Central memory CD4-positive, alpha-beta T cell (primary cell): ENCODE measurements at places on chromosomes 1 and 21.

- DNase-seq: no peak
These were observed 45.8 kb downstream of the RNF115 start for GRCh38 chr1:145778146-145778540.

GRCh38 chr1:52235646-52236045 lies 93.8 kb downstream of the ZFYVE9 start:
- no peak for DNase-seq

GRCh38 chr1:21725748-21726392 lies 56.7 kb upstream of the RAP1GAP start:
- DNase-seq: no peak

GRCh38 chr1:23906731-23907130 lies 6.4 kb downstream of the CNR2 start:
- DNase-seq: no peak

DNA sequence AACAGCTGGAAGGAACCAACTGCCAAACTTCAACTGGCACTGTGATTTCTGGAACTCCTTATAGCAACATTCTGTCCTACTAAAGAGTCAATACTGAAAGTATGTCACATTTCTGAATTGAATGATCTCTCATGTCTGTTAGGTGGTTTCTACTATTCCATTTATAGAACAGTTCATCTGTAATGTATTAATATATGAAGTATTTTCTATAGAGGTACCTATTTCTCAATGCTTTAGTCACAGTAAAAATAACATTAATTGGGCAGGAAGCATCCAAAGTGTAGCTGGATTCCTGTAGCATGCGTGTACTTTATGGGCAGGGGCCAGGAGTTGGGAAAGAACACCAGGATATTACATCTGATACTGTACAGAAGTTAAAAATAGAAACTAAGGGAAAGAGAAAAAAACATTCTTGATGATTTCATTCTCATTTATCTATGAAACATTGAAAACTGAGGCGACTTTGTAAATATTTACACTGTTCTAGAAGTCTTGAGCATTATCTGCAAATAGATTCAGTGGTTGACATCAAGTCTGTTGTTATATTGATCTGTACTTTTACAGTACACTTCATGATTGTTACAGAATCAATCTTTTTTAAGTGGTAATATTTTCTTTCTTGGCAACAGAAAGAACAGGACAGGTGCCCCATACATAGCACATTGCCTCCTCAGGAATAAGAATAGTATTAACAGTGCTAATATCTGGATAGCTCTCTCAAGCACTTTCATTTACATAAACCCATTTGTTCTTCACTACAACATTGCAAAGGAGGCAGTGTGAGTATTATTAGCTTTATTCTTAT lies 6.2 kb upstream of the ZNF281 start:
- DNase-seq: no peak

DNA sequence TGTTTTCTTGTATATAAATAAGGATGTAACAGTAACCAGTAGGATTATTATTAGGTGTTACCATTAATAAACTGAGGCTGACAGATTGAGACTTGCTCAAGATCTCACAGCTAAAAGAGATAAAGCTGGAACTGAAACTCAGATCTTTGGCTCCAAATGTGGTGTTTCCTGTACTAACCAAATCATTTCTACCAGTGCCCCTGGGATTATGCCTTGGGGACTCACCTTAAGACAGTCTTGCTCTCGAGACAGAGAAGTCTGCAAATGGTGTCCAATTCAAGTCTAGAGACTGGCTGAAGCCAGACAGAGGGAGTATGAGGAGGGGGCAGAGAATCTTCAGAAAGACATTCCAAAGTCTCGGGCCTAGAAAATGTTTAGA lies 593 bp upstream of the CD53 start:
- no peak for DNase-seq

GRCh38 chr1:178223289-178223688 lies 129.4 kb downstream of the RASAL2 start:
- no peak for DNase-seq

GRCh38 chr1:29805122-29805895 lies 569.0 kb downstream of the PTPRU start:
- no peak for DNase-seq

DNA sequence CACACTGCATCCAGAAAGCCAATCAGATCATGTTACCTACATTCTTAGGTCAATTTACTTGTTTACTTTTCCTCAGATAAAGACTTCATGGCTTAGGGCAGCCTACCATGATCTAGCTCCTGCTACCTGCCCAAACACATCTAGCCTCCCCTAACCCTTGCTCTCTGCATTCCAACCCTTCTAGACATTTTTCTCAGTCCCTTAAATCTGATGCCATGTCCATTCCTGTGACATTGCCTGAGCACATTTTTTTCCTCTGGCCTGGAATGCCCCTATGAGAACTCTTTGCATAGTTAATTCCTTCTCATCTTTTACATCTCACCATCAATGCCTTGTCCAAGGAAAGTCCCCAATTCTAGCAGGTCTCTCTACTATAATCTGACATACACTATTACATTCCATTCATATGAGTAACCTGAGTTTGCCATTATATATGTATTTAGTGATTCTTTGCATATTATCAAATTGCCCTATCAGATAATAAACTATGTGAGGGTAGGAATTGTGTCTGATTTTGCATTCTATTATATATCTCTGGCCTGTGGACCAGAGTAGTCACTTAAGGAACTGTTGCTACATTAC lies 166.9 kb downstream of the COL11A1 start:
- no peak for DNase-seq

DNA sequence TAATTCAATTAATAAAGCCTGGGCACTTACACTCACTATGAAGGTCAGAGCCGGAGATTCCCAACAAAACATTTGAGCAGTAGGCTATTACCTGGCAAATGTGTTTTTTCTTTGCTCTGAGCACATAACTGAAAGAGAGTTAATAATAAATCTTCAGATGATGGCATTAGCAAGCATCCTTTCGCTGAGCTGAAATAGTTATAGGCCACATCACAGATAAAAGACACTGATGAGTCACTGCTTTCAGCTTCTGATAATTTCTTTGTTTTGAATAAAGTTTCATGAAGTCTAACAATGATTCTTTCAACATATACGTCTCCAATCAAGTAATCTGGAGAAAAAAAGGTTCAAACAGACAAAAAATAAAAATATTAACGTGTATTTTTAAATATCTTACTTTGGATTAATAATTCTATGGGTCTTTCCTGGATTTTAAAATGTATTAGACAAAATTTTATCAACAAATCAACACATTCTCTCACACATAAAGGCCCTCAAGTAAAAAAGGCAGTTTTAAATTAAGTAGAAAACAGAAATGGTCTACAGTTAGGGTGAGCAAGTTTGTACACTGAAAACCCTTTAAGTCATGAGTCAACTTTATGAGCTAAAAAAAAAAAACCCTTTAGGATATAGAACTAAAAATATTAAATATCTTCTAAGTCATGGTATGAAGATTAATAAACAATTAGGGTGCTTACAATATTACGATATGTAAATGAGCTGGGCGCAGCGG lies 33.1 kb downstream of the LTN1 start:
- no peak for DNase-seq

GRCh38 chr1:151013518-151013917 lies 5.3 kb downstream of the PRUNE1 start:
- DNase-seq: no peak
